A549 (cell line): ENCODE measurements at places on chromosomes 7 and 10.

DNA sequence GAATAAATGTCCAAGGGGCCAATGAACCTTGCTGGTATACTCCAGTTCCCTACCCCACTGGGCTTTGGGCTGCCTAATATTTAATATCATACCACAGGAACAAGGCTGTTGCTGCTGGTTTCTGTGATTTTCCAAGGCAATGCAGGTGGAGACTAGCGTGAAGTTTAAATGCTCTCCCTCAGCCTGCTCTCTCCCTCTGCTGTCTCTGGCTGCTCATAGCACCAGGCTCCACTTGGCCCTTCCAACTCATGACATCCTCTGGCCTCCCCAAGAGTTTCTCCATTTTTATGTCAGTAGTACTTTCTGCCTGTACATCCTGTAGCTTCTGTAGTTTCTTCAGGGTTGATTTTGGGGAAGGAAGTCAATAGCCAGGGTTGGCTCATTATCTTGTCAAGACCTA is 103.5 kb downstream of the LHFPL3 start:
- DNase-seq = no peak

- DNase-seq = no peak
Measured at GRCh38 chr7:130415006-130415405, 25.8 kb downstream of the CEP41 start.

DNA sequence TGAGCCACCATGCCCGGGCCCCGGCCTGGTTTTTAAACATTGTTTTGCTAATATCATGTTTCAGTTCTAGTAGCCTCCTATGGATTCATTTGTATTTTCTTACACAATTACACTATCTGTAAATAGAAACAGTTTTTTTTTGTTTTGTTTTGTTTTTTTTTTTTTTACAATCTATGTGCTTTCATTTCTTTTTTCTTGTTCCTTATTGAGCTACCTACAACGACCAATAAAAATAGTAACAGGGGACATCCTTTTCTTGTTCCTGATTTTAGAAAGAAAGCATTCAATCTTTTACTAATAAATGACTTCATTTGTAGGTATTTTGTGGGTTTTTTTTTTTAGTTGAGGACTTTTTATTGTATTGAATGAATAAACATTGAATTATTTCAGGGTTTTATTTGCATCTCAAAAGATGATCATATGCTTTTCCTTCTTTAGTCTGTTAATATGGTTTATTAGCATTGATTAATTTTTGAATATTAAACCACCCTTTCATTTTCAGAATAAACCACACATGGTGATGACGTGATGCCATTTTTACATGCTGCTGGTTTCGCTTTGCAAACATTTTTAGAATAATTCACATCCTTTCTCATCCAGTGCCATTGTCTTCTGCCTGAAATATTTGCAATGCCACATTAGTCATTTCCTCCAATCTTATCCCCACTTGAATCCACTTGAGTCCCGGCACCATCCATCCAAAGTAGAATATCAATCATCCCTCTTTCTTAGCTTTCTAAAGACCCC is 18.1 kb upstream of the AKR1E2 start:
- DNase-seq = peak; percentile 38

GRCh38 chr7:95781961-95782586 is 9.7 kb downstream of the DYNC1I1 start:
- DNase-seq = no peak

DNA sequence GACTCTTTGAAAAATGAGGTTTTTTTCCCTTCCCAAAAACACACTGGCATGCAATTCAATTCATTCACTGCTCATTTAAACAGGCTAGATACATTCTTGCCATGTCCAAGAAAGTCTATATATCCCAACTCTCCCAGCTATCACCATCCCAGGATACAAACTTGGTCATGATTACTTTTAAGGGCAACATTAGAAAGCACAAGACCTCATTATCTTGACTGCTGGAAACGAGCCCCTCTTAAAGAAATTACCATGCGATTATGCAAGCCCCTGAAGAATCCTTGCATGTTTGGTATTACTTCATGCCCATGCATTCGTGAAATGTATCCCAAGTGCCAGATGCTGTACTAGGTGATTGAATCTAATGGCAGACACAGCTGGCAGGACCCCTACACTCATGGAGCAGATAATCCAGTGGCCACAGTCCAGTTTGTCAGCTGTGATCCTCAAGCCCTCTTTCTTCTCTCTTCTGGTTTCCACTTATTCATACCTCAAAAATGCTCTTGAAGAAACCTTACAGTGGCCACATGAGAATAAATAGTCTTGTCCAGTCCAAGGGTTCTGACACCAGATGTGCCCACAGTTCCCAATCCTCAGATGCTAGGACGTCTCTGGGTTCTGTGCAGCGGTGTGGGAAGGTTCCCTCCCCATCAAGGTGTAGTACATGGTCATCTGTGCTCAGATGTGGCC is 103.7 kb upstream of the HABP2 start:
- DNase-seq = no peak

- DNase-seq = no peak
Measured at GRCh38 chr7:81031243-81031642, 112.4 kb upstream of the SEMA3C start.

DNA sequence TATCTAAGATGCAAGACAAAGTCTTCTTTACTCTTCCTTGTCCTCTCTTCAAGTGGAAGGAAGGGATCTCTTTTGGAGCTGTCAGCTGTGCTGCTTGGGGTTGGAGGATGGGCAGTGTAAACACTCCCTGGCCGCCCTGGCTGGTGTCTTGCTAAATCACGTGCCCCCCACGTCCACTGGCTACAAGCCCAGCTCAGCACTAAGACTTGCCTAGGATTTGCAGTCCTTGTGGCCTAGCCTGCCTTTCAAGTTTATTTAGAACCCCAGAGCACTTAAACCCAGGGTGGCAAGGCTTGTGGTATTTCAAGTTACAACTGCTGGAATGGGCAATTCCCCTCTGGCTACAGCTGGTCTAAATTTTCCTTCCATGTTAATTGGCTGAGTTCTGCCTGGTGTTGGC is 272.4 kb upstream of the MYO3A start:
- DNase-seq = no peak

- no peak for DNase-seq
Measured at GRCh38 chr7:157513682-157514081, 176.9 kb downstream of the DNAJB6 start.

GRCh38 chr10:96470116-96470743 is 43.5 kb downstream of the TLL2 start:
- peak; percentile 44 for DNase-seq

DNA sequence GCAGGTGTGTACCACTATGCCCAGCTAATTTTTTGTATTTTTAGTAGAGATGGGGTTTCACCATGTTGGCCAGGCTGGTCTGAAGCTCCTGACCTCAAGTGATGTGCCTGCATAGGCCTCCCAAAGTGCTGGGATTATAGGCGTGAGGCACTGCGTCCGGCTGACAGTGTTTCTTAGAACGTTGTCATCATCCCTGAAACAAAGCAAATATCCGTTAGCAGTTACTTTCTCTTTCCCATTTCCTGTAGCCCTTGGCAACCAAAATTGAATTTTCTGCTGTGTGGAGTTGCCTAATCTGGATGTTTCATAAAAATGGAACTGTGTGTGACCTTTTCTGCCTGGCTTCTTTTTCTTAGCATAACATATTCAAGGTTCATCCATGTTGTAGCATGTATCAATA is 22.4 kb downstream of the ZNF33A start:
- no peak for DNase-seq

- DNase-seq = no peak
Measured at GRCh38 chr7:13201628-13202027, 514.2 kb downstream of the ARL4A start.

DNA sequence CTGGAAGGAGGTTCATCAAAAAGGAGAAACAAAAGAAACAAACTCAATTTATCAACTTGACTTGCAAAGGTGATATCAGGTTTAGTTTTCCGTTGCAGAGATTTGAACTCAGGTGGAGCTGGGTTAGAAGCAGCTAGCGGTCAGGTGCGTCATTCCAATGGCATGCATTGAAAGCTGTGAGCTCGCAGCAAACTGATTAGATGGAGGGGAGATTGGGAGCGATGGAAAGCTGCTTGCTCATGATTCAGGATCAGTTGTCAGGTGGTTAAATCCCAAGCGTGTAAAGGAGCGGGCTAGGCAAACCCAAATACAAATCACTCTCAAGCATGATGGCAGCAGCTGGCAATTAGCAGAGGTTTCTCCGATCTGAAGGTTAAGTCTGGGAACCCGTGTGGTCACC is 49.3 kb upstream of the AFAP1L2 start:
- DNase-seq = no peak

DNA sequence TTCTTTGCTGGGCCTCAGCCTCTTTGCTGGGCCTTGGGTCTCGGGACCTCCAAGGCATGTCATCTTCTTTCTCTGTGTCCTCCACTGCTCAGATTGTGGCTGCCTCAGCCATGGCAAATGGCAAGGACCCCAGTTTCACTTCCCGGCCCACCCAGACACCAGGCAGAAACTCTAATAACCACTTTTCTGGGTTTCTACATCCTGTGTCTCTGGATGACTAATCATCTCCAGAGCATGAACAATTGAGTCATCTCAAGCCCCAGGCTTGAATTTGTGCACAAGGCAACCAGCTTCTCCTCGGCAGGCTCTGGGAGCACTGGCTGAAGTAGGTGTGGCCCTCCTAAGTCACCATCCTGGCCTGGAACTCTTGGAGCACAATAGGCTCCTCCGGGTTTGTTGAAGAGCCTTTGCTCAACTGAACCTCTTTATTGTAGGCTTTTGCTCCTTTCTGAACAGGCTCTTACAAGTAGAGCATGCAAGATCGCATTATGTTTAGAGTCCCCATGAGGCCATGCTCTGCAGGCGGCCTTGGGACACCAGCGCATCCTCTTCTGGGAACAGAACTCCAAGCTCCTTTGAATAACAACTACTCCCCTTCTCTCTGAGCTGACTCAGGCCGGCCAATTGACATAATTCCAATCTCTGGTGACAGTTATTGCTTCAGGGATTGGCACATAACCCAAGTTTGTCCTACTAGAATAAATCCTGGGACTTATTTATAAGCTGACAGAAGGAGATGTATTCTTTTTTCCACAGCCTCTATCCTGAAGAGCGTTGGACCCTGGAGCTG is 218.1 kb downstream of the WDR11 start:
- no peak for DNase-seq

GRCh38 chr7:28409716-28410627 is 2.3 kb upstream of the CREB5 start:
- peak; percentile 26 for DNase-seq

- no peak for DNase-seq
Measured at GRCh38 chr7:74612015-74612829, 45.3 kb upstream of the GTF2I start.

DNA sequence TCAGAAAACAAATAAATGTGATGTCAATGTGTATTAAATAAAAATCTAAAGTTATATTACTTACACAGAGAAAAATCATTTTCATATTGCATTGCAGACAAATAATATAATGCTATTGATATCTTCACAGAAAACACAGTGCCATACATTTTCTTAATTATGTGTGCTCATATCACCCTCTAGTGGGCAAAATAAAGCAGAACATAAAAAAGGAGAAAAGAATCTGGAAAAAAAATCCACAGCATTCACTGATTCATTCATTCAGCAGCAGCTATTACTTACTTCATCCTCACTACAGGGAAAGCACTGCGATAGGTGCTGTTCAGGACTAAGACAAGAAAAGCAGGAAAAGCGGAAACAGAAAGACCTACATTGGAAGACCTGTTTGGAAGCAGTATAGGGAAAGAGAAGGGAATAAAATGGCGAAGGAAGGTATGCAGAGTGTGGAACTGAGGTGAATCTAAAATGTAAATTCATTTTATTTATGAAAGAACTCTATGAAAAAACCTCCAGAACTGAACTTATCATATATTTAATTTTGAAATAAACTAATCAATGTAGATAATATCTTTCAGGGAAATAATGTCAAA is 73.2 kb downstream of the POT1 start:
- peak; percentile 30 for DNase-seq

DNA sequence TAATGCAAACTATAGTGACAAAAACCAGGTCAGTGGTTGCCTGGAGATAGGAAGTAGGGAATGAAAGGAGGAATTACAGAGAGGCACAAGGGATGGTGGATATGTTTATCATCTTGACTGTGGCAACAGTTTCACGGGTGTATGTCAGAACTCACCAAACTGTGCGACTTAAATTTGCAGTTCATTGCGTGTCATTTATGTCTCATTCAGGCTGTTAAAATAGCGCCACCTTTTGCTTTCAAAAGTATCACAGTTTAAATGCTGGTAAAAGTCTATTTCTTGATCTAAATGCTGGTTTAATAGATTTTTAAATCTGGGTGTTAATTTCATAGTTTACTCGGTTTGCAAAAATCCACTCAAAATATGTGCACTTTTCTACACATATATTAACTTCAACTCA is 51.0 kb downstream of the PTTG1IP2 start:
- no peak for DNase-seq

GRCh38 chr10:35058686-35059085 is 31.5 kb downstream of the CUL2 start:
- DNase-seq = no peak

- no peak for DNase-seq
Measured at GRCh38 chr10:30045961-30046360, 13.4 kb downstream of the JCAD start.

DNA sequence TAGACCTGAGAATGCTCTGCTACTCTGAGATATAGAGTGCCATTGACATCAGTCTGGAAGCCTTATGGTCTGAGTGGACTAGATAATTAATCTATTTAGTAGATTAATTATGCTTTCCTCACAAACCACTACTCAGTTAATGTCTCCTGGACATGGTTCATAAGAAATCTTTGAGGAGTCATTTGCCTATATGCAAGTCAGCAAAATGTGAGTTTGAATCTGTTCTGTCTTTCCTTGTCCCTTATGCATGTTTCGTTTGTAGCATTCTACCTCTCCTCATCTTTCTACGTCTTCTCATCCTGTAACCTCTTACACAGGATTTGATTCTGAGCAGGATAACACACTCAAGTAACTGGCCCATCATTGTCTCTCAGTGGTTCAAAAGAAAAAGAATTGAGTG is 735.4 kb upstream of the LRRTM3 start:
- DNase-seq = no peak

DNA sequence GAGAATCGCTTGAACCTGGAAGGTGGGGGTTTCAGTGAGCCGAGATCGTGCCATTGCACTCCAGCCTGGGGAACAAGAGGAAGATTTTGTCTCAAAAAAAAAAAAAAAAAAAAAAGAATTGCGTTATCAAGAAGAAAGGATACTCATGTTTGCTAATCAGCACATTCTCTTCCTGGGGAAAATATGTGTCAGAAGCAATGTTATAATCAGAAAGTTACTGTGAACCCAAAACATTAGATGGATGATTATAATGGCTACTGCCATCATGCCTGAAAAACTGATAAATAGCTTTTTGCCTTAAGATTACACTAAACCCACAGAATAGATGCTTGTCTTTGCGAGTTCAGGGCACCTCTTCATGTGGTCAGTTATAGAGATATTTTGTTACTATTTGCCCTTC is 24.3 kb upstream of the GNAI1 start:
- no peak for DNase-seq

- DNase-seq = peak; percentile 73
Measured at GRCh38 chr7:158863611-158864506, 7.5 kb downstream of the DYNC2I1 start.

DNA sequence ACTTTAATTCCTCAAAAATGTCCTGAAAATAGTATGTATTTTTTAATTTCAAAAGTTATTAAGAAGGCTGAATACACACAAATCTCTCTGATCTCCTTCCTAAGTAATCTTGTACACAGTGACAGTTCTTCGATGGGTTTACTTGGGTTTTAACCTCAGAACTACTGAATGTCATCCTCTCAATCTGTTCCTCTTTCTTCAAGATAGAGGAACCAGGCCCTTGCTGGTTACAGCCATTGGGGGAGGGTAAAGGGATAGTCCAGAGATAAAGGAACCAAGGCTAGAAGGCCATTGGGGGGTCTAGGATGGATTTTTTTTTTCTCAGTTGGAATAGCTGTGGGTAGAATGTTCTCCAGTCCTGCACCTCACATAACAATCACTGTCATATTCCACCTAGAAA is 224.9 kb downstream of the SKIDA1 start:
- DNase-seq = no peak

GRCh38 chr10:422241-422640 is 267.2 kb downstream of the DIP2C start:
- DNase-seq = no peak
